ENCODE measurements at places on chromosomes 11 and 22.

- no peak for DNase-seq
Measured at GRCh38 chr22:38062791-38063190, 5.6 kb downstream of the PICK1 start.

DNA sequence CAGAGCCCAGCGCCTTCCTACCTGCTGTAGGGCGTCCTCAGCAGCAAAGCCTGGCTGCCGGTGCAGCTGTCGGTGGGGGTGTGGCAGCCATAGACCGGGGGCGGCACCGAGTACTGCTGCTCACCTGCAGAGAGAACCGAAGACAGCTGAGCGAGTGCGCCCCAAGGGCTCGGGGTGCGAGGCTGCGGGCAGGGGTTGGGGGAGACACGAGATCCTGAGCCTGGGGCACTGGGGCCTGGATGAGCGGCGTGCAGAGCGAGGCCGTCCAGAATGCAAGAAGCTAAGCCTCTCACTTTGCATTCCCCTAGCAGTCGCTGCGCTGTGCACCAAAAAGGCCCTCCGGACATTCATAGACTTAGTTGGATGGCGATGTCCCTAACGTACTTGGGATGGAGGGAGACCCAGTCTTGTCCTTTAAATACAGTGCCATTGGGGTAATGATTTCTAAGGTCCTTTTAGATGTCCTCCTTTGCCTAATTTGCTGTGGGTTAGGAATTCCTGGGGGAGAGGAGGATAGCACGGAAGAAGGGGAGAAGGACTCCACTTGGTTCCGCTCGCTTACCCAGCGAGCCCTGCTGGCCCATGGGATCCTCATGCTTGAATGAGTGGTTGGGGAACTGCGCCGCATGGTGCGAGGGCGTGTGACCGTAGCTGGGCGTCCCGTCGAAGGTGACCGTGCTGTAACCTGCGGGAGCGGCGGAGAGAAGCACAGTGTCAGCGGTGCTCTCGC lies 7.2 kb downstream of the WT1 start:
- no peak for DNase-seq

GRCh38 chr11:65954771-65955170 lies 6.8 kb upstream of the SART1 start:
- no peak for DNase-seq

DNA sequence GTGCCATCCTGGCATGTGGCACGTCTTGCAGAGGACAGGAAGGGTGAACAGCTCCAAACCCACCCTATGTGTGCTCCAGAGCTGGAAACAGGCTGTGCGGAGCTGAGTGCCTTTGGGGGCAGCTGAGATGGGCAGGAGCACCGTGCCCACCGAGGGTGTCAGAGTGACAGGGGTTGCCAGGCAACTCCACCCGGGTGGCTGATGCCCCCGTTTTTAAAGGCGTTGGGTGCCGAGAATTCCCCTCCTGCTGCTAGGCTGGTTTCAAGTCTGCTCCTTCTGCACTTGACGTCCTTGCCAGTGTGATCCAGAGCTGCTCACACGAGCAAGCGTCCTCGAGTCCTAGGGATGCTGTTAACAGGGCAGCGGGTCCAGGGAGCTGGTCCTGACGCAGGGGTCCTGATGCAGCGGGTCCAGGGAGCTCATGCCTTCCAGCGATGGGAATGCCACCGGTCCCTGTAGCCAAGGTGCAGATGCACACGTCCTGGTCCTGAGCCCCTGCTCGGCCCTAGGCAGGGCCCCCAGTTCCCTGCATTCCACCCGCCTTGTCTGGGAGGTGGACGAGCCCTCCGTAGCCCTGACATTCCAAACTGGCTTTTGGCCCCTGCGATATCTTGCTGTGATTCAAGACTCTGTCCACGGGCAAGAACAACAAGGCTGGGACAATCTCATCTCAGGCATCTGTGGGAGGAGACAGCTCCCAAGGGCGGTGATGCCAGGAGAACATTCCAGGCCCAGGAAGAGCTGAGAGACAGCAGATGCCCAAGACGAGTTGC lies 4.9 kb downstream of the KCNQ1 start:
- no peak for DNase-seq

- DNase-seq = no peak
Measured at GRCh38 chr11:108965306-108966001, 300.6 kb downstream of the DDX10 start.

GRCh38 chr11:34613552-34614056 lies 7.3 kb upstream of the EHF start:
- no peak for DNase-seq

DNA sequence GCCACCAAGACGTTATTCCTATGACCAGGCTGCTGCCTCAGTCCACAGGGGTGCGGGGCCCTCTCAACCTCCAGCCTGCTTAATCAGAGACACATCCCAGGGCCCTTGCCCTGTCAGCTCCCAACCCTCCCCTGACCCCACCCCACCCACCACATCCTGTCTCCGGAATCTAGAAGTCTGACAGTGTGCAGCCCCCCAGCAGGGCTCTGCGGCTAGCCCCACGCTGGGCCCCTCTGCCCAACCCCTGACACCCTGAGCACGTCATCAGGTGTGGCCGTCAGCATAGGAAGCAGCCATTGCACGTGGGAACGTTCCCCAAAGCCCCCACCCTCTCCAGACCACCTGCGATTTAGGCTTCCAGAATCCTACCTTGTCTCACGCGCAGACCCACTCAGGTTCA lies 34.3 kb upstream of the IGSF9B start:
- DNase-seq = no peak

DNA sequence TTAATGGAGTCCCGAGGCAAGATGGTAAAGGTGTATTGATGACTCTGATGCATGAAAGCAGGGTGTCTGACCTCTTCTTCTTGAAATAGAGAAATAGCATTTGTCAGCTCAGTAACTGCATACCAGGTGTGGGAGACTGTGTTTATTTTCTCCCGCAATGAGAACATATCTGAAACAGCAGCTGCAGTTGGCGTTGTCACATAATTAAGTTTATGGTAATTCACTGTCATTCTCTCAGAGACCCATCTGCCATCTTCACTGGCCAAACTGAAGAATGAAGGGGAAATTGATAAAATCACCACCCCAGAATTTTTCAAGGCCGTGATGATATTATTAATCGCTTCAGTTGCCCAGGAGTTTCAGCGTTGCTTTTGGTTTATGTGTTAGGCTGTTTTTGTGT lies 20.1 kb upstream of the MCHR1 start:
- no peak for DNase-seq

Data from right renal cortex interstitium (tissue), 3 donors.